ENCODE measurements at places on chromosomes 13 and 19.
A peak's percentile ranks its signal among the peaks of the same experiment; 100 is the strongest.

GRCh38 chr13:83907196-83907989 is 25.1 kb upstream of the SLITRK1 start:
- H3K36me3 ChIP-seq = no peaks in the 10 kb centered on the region
- H3K27me3 ChIP-seq = no peaks in the 10 kb centered on the region
- H3K4me1 ChIP-seq = no peaks in the 10 kb centered on the region

DNA sequence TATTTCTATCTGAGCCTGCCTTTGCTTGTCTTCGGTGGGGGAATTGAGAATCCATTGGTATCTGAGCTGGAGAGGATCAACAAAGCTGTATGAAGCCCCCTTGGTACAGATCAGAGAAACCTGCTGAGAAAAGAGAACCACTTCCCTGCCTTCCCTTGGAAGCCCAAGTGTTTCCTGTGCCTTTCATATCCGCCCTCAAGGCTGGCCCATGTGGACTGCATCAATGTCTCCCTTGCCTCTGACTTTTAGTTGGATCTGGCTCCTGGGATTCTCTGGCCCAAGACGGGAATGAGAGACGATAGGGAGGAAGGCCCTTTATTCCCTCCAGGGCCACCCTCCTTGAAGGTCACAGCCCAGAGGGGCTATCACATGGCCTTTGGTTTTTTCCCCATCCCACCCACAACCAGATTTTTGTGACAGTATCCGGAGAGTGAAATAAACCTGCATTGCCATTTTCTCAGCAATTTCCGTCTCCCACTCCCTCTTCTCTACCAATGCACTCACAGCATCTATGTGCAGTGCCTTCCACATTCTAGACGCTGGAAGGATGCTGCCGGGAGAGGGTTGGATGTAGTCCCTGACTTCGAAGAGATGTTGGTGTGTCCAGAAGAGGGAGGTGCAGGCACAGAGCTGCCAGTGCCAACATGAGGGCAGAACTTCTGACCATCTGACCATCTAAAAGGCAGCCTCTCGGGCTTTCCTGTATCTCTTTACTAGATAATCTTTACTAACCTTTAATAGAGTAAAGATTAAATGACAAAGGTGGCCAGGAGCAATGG is 63.8 kb downstream of the KCTD15 start:
- no peak for DNase-seq
- H3K36me3 ChIP-seq = no peaks in the 10 kb centered on the region
- H3K27me3 ChIP-seq = peaks cover 4% of the 10 kb centered on the region
- H3K4me3 ChIP-seq = no peak overlapping the region
- no peak overlapping the region for H3K27ac ChIP-seq
- H3K4me1 ChIP-seq = peaks cover 3% of the 10 kb centered on the region

GRCh38 chr19:4984438-4984990 is 15.6 kb downstream of the KDM4B start:
- H3K27me3 ChIP-seq = no peaks in the 10 kb centered on the region
- no peak for DNase-seq
- no peak overlapping the region for H3K4me3 ChIP-seq
- H3K36me3 ChIP-seq = peaks cover 1% of the 10 kb centered on the region

- no peak for DNase-seq
- no peaks in the 10 kb centered on the region for H3K36me3 ChIP-seq
- no peaks in the 10 kb centered on the region for H3K27me3 ChIP-seq
- H3K4me1 ChIP-seq = peaks cover 35% of the 10 kb centered on the region
- peak overlapping the region; percentile 80 for H3K4me3 ChIP-seq
Observed at GRCh38 chr13:112687836-112688559, 1.8 kb upstream of the ATP11A start.

DNA sequence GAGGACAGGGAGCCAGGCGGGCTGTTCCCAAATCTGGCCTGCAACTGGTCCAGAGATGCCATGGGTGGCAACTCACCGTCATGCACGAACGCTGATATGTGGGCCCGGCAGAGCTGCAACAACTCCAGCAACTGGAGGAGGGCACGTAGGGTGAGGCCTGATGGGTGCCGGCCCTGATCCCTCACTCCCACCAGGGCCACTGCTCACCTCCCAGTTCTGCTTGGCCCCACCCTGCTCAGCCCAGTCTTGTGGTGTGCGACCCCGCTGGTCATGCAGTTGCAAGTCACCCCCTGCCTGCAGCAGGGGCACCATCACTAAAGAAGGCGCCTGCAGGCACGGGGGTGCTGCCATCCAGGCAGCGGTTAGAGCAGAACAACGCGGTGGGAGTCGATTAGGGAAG is 16.9 kb downstream of the ARHGAP33 start:
- no peaks in the 10 kb centered on the region for H3K36me3 ChIP-seq
- no peaks in the 10 kb centered on the region for H3K4me1 ChIP-seq
- DNase-seq = no peak
- H3K27ac ChIP-seq = no peak overlapping the region

DNA sequence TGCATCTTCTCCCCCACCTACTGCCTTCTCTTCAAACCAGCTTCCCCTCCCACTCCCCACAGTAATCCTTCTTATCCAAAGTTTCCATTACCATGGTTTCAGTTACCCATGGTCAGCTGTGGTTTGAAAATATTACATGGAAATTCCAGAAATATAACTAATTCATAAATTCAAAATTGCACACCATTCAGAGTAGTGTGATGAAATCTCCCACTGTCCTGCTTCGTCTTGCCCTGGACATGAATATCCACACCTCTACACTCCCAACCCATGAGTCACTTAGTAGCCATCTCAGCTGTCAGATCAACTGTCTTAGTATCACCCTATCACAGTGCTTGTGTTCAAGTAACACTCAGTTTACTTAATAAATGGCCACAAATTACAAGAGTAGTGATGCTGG is 3.8 kb upstream of the KCTD12 start:
- H3K36me3 ChIP-seq = no peaks in the 10 kb centered on the region
- no peak for DNase-seq
- H3K27ac ChIP-seq = no peak overlapping the region
- H3K4me3 ChIP-seq = no peak overlapping the region

- H3K4me1 ChIP-seq = peaks cover 3% of the 10 kb centered on the region
- H3K27me3 ChIP-seq = peaks cover 23% of the 10 kb centered on the region
- DNase-seq = no peak
- H3K4me3 ChIP-seq = no peak overlapping the region
- no peak overlapping the region for H3K27ac ChIP-seq
Observed at GRCh38 chr13:101289764-101290163, 126.5 kb downstream of the NALCN start.

DNA sequence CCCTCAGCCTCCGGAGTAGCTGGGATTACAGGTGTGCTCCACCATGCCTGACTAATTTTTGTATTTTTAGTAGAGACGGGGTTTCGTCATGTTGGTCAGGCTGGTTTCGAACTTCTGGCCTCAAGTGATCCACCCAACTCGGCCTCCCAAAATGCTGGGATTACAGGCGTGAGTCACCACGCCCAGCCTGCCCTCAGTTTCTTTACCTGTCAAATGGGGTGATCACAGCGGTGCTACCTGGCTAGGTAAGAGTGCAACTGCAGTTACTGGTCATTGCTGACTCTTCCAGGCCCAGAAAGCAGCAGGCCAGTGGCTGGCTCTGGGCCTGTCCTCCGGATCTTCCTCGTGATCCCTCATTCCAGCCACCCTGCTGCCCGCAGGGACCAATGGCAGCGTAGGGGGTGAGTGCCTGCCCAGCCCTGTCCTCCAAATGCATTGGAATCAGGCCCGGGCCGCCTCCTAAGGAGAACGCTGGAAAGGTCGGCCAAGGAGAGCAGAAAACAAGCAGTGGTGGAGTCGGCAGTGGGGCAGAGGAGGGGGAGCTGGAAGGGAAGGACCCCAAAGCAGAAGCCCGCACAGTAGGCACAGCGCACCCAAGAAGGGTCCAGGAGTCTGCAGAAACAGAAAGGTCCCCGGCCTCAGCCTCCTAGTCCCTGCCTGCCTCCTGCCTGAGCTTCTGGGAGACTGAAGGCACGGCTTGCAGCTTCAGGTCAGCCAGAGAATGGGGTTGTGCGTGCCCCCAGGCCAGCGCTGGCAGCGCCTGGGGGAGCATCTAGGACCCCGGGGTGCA is 1.8 kb upstream of the SLC27A1 start:
- no peaks in the 10 kb centered on the region for H3K27me3 ChIP-seq
- no peak for DNase-seq
- peak overlapping the region; percentile 88 for H3K4me3 ChIP-seq
- peak overlapping the region; percentile 94 for H3K27ac ChIP-seq
- no peaks in the 10 kb centered on the region for H3K36me3 ChIP-seq

DNA sequence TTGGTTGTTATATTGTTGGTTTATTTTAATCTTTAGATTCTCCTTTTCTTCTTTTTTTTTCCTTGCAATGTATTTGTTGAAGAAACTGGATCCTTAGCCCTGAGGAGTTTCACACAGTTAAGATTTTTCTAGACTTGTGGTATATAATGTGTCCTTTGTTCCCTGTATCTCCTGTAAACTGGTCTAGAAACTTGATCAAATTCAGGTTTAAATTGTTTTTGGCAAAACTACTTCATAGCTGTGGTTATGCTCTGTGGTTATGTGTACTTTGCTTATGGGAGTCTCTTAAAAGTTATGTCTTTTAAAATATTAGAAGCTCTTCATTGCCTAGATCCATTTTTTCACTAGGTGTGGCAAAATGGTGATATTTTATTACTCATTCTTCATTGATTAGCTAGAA is 3.7 kb upstream of the MTRF1 start:
- no peak for DNase-seq
- peaks cover 8% of the 10 kb centered on the region for H3K36me3 ChIP-seq
- H3K27me3 ChIP-seq = no peaks in the 10 kb centered on the region
- H3K4me1 ChIP-seq = peaks cover 10% of the 10 kb centered on the region

DNA sequence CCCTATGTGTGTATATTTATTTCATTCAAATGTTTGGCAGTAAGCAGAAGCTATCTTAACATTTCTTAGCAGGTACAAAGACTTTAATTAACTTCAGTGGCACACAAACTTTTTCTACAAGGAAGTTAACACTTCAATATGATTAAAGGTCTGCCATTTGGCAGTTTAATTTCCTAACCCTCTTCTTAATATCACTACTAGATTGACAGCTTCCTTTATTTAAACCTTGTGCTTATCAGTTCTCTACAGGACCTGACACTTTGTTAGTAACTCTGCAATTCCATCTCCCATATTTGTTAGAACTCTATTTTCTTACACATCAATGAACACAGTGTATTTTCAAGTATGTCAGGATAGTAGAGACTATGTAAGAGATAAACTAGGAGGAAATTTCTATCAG is 152.4 kb upstream of the ATXN8OS start:
- peaks cover 4% of the 10 kb centered on the region for H3K4me1 ChIP-seq
- no peak for DNase-seq
- no peaks in the 10 kb centered on the region for H3K36me3 ChIP-seq
- H3K4me3 ChIP-seq = no peak overlapping the region
- peaks cover 2% of the 10 kb centered on the region for H3K27me3 ChIP-seq
- H3K27ac ChIP-seq = no peak overlapping the region
